Activated CD8-positive, alpha-beta T cell treated with anti-CD3 and anti-CD28 coated beads for 36 hours (primary cell): ENCODE measurements at places on chromosomes 1 and 21. TPM values are rescaled to one million over a fixed set of nuclear protein-coding genes. Genes with fewer than 3 reads are reported as not detected.

OR2T33 gene
- not detected for total RNA-seq

PGD gene
- 126 TPM for total RNA-seq

TENT5C gene
- total RNA-seq, result 13.6 TPM

GPR37L1 gene
- not detected for total RNA-seq

PCBP3 gene
- total RNA-seq, result 2.2 TPM

TNNT2 gene
- not detected for total RNA-seq

GRCh38 chr1:17065666-17066065 lies 11.8 kb upstream of the SDHB start:
- H3K4me3 ChIP-seq, result no peak overlapping the region
- no peak overlapping the region for H3K27ac ChIP-seq

DNA sequence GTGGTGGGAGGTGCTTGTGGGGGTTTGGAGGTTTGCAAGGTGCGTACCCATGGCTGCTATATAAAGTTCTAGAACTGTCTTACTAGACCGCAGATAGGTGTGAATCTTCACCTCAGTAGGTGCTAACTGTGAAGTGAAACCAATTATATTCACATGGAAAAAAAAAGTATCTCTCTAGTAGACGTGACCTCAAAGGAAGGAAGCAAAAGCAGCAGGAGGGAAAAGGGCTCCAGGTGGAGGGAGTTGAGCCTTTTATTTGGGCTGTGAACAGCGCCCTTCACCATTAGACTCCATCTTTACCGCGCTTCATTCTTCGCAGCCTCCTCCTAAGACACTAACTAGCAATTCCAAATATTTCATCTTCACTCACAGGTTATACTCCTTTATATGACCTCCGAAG lies 129.8 kb downstream of the TBX19 start:
- H3K27me3 ChIP-seq, result no peaks in the 10 kb centered on the region
- no peak overlapping the region for H3K4me3 ChIP-seq
- no peak for DNase-seq
- peak overlapping the region; percentile 17 for H3K27ac ChIP-seq
- H3K36me3 ChIP-seq, result peaks cover 6% of the 10 kb centered on the region
- H3K4me1 ChIP-seq, result peaks cover 44% of the 10 kb centered on the region
